ENCODE measurements at places on chromosomes 7 and 10.

GRCh38 chr10:89147256-89147655 lies 59.9 kb downstream of the CH25H start:
- DNase-seq, result no peak

- no peak for DNase-seq
These were observed 85.1 kb downstream of the RAMP3 start for GRCh38 chr7:45242698-45243097.

- DNase-seq, result no peak
These were observed 73.9 kb downstream of the PDGFA start for GRCh38 chr7:445563-446288.

DNA sequence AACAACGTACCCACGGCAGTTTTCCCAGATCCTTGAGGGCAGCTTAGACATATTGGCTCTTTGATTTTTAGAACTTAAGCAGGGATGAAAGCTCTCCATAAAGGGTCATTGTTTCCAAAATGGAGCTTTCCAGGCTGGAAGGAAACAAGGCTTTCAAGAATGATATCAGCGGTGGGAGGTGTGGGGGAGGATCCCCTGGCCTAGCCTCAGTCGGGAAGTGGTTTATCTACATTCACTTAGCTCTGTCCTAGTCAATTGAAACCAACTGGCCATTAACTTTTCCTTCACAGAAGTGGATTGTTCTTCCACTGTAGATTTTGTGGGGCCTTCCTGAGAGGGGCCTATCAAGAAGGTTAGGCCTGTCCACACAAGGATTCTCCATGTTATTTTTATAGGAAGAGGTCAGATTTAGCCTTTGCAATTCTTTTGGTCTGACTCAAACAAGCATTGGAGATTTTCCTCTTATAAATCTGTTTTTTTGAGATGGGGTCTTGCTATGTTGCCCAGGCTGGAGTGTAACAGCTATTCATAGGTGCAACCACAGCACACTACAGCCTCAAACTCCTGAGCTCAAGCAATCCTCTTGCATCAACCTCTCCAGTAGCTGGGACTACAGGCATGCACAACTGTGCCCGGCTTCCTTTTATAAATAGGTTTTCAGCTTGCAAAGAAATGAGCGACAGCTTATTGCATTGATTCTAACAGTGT lies 343.5 kb downstream of the LRMDA start:
- DNase-seq, result no peak

DNA sequence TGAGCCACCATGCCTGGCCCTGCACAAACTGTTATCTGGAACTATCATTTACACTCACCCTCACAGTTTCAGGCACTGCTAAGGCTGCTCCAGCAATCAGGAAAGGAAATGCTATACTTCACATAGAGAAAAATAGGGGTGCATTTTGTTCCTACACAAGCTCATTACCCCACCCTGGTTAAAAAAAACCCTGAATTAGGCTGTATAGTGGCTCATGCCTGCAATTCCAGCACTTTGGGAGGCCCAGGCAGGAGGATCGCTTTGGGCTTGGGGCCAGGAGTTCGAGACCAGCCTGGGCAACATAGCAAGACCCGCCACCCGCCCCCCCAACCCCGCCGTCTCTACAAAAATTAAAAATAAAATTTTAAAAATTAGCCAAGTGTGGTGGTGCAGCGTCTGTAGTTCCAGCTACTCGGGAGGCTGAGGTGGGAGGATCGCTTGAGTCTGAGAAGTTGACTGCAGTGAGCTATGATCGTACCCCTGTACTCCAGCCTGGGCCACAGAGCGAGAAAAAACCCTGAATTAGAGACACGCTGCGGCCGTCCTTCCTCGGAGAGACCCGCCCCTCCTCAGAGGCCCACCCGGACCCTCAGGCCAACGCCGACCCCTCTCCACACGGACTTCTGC lies 539 bp downstream of the PTCD1 start:
- no peak for DNase-seq

GRCh38 chr7:35681231-35682029 lies 13.5 kb downstream of the HERPUD2 start:
- no peak for DNase-seq

DNA sequence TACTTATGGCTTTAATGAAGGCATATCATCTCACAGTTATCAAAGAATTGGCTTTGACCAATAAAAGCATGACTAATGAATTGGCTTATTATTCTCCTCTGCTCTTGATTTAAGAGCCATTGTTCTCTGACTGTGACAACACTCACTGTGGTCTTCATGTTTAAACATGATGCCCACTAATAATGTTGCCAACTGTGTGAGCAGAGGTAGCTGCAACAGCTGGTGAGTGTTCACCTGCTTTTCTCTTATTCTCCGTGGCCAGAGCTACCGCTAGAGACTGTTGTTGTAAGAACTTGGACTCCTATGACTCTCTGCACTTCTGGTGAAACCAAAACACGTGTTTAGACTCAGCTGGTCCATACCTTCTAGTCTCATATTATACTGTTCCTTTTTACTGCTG lies 335.9 kb downstream of the XPNPEP1 start:
- DNase-seq, result no peak

DNA sequence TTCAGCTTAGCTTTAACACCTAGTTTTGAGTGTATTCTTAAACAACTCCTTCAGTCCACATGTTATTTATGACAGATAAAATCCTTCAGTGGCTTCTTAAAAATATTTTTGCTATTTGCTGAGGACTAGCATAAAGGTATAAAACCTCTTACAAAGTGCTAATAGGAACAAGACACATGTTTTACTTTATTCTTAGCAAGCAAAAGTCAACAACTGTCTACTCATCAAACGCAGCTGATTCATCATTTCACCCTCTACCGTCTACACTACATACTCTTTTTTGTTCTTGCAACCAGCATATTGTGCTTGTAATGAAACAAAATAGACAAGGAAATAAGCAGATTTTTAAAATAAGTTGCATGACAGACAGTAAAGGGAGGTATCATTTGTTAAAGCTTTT lies 319.7 kb downstream of the SNX13 start:
- no peak for DNase-seq

DNA sequence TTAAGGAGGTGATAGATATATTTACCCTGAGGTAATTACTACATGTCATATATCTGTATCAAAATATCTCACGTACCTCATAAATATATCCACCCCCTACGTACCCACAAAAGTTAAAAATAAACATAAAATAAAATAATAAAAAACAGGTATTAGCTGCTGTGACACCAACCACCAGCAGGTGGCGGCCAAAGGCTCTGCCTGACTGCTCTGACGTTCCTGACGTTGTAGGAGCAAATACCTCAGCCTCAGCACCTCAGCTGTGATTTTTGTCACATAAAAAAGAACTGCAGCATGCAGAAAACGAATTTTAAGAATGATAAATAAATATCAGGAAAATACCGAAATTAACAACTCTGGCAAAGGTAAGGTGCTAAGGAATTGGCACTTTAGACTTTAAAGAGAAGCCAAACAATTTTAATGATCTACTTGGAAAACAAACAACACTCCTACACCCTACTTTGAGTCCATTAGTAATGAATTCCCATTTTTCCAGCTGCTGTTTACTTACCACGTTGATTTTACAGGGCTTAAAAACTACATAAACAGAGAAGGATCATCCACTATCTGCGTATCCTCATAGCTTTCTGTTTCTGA lies 125.4 kb upstream of the TARP start:
- DNase-seq, result peak; percentile 28

DNA sequence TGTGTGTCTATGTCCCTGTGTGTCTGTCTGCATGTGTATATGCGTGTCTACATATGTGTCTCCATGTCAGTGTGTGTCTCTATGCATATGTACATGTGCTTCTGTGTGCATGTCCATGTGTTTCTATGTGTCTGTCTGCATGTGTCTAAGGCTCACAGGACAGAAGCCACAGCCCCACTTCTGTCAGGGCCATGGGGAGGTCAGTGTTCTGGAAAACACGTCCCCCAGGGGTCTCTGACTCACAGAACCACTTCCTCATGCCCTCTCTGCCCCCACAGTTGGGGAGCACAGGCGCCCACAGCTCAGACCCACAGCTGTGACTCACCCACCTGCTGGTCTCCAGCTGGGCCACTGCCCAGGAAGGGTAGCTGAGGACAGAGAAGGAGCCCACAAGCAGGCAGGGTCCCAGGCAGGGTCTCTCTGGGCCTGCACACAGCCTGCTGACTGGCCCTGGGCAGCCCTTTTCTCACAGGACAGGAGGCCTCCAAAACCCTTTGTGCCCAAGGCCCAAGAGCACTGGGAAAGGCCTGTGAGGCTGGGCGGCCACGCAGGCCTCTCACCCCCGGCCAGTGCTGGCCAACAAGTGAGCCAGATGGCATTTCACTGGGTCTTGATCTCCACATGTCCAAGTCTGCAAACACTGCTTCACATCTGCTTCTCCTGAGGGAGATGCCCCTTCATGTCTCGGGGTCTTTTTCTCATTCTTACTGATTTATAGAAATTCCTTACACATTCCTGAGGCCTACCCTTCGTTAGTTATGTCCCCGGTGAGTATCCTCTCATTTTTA lies 102.9 kb upstream of the FAM20C start:
- DNase-seq, result no peak

DNA sequence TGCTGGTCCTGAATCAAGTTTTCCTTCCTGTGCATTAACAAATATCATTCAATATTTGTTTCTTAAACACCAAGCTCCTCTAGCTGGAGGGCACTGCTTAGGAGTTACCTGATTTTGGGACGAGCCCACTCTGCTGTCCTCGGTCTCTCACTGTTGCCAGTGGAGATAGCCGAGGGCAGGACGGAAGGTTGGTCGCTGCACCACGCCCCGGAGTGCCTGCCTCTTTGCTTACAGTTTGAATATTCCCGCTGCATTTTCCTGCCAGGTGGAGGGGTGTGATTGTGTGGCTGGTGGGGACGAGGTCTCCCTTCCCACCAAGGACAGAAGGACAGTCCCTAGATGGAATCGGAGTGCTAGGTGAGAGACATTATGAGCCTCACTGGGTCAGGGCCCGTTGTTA lies 201.5 kb downstream of the DNAJB6 start:
- DNase-seq, result no peak

GRCh38 chr10:123135415-123136141 lies at the start of gene HMX3:
Gene HMX3 (plus strand): TSS chr10:123135970. CDS start chr10:123136051, 81 bp downstream.
- DNase-seq, result no peak

DNA sequence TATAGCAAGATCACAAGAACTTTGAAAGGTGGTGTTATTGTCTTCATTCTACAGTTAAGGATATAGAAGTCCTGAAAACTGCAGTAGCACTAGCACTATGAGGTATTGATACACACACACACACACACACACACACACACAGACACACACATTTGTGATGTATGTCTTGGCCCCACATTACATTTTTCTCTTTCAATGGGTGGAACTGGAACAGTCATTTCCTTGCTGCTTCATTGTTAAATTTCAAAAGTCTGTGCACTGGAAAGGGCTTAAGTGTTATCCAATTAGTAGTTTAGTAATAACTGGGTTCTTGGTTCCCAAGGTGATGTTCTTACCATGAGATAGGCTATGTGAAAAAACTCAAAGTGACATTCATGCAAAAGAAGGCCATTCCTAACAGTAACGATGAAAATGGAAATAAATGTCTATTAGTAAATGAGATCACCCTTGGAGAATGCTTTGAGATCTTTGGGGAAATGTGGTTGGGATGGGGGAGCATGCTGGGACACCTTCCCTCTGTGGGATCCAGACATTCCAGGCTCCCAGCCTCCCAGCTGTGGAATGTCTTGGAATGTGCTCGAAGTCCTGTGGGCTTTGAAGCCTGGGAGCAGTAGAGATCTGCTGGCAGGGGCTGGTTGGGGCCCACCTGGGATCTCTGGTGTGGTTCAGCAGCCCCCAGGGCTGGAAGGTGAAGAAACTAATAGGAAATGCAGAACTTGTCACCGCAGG lies 37.4 kb upstream of the CALD1 start:
- DNase-seq, result no peak

DNA sequence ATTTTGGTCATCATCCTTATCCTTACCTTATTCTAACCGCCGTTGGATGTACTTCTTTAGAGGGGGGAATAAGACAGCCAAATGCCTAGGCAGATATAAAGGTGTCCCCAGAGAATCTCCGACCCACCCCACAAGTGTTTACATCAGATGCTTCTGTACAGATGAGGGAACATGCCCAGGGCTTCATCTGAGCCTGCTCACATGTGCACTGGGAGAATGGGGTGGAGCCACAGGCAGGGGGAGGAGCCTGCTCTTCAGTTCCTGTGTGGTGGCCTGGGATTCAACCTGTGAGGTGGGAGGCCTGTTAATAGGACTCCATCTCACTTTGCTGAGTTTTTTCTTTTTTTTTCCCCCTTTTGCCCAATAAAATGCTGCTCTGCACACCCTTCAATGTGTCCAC lies 27.6 kb upstream of the OPTN start:
- no peak for DNase-seq

DNA sequence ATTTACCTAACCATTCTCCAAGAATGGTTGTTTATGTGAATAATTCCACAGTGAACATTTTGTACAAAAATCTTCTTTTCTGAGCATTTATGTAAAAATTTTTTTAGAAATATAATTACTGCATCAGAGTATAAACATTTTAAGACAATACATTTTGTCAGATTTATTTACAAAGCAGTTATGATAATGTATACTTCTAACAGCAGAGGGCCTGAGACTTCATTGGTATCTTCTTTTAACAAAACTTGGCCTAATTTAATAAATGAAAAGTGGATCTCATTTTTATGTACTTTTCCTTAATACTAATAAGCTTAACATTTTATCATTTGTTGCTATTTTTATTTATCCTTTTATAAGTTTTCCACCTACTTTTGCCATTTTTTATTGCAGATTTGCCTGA lies 69.4 kb downstream of the HECTD2 start:
- no peak for DNase-seq

GRCh38 chr7:157005456-157006204 lies 4.8 kb downstream of the MNX1 start:
- DNase-seq, result no peak

- DNase-seq, result peak; percentile 14
These were observed 8.9 kb downstream of the FBXL13 start for GRCh38 chr7:103065667-103066066.

DNA sequence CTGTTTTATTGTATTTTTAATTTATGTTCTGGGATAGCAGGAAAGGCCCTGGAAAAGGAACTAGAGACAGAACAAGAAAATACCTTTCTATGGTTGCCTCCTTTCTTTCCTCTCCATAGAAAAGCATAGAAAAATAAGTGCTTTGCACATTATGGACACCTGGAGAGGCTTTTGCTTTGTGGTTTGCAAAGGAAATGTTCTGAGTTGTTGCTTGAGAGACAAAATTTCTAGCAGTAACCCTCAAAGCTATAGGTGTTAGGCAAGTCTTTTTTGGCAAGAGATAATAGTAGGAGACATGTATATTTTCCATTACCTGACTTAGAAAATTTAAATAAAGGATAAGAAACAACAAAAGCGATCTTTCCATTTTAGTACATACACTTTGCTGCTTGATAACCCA lies 378.6 kb upstream of the PRKCQ start:
- no peak for DNase-seq

GRCh38 chr7:136325578-136325977 lies 348.4 kb upstream of the MTPN start:
- DNase-seq, result no peak

- DNase-seq, result no peak
These were observed 15.3 kb upstream of the CFAP69 start for GRCh38 chr7:90229682-90230081.

GRCh38 chr10:84204122-84204521 lies 9.8 kb downstream of the CDHR1 start:
- no peak for DNase-seq

GRCh38 chr7:36190447-36191291 lies 37.6 kb downstream of the EEPD1 start:
- no peak for DNase-seq
